ENCODE measurements at places on chromosomes 5 and 9.

- no peak for DNase-seq
These were observed 208.1 kb downstream of the SNX18 start for GRCh38 chr5:54725391-54726280.

GRCh38 chr9:132663117-132663516 lies 6.7 kb downstream of the DDX31 start:
- no peak for DNase-seq

DNA sequence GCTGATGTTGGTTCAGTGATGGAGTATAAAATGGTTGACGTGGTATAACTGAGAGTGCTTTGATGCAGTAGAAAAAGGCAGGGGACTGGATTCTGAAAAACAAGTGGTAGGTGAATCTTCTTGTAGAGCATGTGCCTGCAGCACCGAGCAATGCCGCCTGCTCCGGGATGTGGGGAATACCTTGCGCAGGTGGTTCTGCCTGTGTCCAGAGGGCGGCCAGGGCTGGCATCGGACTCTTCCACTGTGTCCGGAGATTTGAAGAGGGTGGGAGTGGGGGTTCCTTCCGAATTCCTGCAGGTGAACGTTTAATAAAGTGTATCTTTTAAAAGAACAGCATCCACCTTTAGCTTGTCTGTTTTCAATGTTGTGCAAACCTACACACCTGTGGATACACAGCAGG lies 238.0 kb downstream of the FANCC start:
- DNase-seq = no peak

- DNase-seq = no peak
These were observed 154.1 kb downstream of the NTRK2 start for GRCh38 chr9:84823421-84824271.

- no peak for DNase-seq
These were observed 423.9 kb downstream of the DMRT2 start for GRCh38 chr9:1473956-1474634.

- no peak for DNase-seq
These were observed 106.6 kb upstream of the CDH6 start for GRCh38 chr5:31086839-31087415.

- DNase-seq = no peak
These were observed 44.5 kb downstream of the TRIO start for GRCh38 chr5:14187660-14188059.
